ENCODE measurements at places on chromosomes 12 and 14.

DNA sequence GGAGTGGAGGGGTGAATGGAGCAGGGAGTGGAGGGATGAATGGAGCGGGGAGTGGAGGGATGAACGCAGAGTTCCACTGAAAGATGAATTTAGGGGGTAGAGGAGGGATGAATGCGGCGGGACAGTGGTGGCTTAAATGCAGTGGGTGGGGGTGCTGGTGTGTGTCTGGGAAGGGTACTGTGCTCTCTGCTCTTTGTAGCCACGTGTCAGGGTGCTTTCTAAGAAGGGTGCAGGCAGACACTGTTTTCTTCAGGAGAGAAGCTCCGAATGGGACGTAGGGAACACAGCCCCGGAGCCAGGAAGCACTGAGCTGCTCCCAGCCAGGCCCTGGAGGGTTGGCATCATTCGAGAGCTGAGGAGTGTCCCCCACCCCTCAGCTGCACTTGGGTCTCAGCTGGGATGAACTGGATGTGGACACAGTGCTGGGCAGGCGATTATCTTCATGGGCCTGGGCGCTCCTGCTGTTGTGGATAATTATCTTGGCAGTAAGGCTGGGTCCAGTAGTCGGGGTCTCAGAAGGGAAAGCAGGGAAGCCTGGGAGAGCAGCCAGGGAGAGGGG lies 9.5 kb upstream of the CEP170B start:
- no peak for DNase-seq

- no peak for DNase-seq
Measured at GRCh38 chr12:72011374-72011773, 72.7 kb downstream of the TPH2 start.

GRCh38 chr12:107967170-107967569 lies 161.9 kb upstream of the WSCD2 start:
- no peak for DNase-seq

- DNase-seq: no peak
Measured at GRCh38 chr14:106037380-106037779, 511.0 kb downstream of the TMEM121 start.

GRCh38 chr12:76103958-76104357 lies 19.5 kb upstream of the NAP1L1 start:
- no peak for DNase-seq

GRCh38 chr14:105261781-105262180 lies 13.4 kb downstream of the BTBD6 start:
- no peak for DNase-seq

- no peak for DNase-seq
Measured at GRCh38 chr14:74395094-74395493, 30.9 kb downstream of the SYNDIG1L start.

DNA sequence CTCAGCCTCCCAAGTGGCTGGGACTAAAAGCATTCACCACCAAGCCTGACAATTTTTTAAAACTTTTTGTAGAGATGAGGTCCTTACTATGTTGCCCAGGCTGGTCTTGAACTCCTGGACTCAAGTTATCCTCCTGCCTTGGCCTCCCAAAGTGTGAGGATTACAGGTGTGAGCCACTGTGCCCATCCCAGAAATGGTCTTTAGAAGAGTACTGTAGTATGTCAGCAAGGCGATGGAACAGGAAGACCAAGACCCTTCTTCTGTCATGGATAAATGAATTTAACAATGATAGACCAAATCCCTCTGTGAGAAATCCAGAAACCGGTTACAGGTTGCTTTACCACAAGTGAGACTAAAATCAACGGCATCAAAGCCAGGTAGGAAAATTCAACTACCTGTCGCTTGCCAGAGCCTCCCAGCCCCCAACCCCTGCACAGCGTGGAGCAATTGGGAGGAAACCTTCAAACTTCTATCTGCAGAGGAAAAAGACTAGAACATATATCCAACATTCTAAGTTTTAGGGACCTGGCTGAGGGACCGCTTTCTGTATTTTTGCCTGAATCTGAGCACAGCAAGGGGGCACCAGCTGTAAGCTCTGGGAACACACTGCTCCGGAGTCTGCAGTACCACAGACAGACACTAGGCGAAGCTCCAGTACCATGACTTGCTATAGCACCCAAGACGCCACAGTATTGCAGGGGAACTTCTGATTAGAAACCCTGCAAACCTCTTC lies 51.3 kb downstream of the CPSF6 start:
- peak; percentile 26 for DNase-seq

GRCh38 chr12:31322801-31323207 lies 3.1 kb downstream of the SINHCAF start:
- no peak for DNase-seq

Measured in NCI-H1417 treated with DMSO at 0.1 percent for 48 hours (cell line).